NCI-H226 (cell line): ENCODE measurements at places on chromosomes 12 and 14.

GRCh38 chr12:64672925-64673409 is 62.7 kb downstream of the RASSF3 start:
- peak; percentile 57 for DNase-seq

- DNase-seq, result no peak
These were observed 9.0 kb upstream of the LRTM2 start for GRCh38 chr12:1811281-1811947.

DNA sequence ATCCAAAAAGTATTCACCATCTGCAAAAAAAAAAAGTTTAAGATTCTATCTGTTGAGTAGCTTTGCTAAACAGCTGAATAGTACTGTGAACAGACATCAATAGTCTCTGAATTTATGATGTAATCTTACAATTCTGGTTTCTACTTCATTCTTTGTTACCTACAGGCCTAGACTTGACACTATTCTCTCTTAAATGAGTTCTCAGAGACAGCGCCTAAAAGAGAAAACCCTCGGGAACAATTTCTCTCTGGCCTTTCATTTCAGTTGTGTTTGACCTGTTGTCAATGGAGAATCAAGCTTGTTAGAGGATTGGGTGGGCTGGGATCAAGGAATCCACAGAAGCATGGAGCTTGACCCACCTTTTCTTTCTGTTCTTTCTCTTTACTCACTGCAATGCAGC is 5.9 kb upstream of the TWF1 start:
- DNase-seq, result no peak

DNA sequence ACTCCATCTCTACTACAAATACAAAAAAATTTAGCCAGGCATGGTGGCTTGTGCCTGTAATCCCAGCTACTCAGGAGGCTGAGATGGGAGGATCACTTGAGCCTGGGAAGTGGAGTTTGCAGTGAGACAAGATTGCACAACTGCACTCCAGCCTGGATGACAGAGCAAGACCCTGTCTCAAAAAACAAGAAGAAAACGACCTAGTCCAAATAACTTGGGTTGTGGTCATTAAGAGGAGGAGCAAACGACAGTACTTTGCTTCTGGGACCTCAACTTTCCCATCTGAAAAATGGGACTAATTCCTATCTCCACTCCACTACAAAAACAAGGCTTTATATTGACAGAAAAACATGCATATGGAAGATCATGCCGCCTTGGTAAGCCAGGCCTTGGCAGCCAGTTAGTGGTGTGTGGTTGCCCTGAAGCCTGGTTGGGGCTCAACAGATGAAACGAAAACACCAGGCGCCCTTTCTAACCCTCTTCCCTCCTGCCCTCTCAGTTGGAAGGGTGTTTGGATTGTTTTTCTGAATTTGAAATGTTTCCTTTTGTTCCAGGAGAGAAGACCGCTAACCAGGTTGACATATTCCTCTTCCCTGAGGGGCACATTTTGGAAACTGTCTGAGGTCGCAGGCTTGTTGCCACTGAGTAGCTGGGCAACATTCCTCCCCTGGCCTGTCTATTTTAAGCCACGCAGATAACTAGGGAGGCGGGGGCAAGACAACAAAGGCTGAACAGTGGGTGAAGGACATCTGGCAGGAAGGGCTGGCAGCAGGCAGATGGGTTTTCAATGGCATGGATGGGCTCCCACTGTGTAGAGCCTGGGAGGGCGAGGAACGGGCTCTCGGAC is 13.7 kb upstream of the VPS37B start:
- no peak for DNase-seq

GRCh38 chr14:91884664-91885063 is 17.3 kb upstream of the TC2N start:
- no peak for DNase-seq

DNA sequence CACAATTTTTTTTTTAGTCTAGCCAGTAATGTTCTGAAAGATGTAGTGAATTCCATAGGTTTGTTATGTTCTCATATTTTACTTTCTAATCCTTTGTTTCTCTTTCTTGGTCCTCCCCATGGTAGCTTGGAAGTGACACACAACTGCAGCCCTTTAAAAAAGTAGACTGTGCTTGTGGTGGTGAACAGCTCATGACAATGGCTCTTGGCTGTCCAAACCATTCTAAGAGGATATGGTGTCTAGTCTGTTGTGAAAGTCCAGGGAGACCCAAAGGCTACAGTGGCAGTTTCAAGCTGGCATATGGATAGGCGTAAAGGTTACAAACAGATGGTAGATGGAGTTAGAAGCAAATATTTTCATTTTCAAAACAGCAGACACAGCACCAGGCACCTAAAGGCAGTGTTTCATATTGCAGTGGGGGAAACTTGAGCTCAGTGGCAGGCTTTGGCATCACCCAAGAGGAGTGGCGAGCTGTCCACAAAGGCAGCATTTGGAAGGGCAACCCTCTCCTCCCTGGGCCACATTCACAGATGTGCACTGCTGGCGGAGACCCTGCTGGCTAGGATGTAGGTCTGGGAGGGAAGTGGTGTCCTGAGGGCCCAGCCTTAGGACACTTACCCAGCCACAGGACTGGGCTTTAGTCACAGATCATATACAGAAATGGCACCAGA is 102.1 kb downstream of the DYRK2 start:
- no peak for DNase-seq

DNA sequence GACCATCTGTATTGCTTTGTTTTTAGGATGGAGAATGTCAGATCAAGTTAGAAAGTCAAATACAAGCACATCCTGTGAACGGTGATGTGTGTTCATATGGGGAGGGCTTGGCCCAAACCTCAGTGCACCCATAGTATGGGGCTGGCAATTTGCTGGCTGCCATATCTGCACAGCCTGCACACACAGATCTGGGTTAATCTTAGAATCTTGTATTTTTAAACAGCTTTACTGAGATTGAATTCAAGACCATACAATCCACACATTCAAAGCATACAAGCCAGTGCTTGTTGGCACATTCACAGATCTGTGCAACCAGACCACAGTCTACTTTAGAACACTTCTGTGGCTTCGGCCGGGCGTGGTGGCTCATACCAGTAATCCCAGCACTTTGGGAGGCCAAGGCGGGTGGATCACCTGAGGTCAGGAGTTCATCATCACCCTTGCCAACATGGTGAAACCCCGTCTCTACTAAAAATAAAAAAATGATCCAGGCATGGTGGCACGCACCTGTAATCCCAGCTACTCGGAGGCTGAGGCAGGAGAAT is 90.4 kb downstream of the CCDC92 start:
- DNase-seq, result no peak

DNA sequence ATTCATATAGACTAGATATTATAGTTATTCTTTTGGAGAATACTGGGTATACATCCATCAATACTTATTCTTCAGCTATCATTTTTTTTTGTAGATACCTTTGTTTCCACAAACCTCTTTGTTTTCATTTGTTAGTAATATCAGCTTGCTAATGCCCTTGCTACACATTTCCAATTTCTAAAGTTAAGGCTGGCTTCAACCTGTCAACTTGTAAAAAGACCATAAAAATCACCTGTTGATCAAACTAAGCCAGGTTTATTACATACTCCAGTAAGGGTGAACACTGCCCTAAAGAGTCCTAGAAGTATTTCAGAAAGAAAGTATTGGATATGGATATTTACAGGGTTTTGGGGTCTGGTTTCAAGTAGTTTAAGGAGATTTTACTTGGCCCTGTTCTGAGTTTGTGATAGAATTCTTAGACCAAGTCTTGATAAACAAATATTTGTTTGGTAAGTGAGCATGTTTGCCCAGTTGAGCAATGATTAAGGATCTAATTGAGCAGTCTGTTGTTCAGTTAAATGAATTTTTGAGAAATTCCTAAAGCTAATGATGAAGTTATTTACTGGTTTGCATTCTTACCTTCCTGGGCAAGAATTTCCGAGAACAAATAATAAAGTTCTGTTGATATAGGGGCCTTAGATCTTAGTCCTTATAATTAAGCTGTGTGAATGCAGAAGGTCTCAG is 52.8 kb upstream of the LRTM2 start:
- no peak for DNase-seq

DNA sequence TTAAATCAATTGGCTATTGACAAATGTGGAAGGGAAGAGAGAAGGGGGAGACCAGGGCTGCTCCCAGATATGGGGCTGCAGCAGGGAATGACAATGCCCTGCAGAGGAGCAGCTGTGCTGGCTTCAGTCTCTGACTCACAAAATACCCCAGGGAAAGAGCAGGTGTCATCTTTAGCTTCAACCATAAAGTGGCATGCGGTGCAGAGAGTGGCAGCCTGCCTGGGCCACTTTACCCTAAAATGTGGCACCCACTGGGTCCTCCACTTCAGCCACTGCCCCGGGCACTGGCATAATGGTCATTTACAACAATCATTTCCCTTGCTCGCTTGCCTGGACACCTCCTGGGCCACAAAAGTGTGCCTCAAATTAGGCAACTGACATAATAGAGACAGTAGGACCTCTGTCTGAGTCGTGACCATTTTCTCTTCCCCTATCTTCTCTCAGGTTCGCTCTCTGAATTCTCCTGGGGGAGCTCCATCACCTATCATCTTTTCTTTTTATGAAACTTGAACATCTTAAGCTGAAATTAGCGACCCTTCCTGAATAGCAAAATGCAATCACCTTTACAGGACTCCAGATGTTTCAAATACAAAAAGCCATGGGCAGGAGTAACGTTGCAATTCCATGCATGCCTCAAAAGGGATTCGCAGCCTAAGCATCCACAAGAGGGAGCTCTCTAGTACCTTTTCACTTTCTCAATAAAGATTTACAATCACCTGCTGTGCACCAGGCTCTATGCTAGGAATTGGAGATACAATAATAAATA is 179.9 kb upstream of the ATF7IP start:
- DNase-seq, result no peak

GRCh38 chr12:53505555-53506449 is 1.5 kb downstream of the NPFF start:
- no peak for DNase-seq

GRCh38 chr12:28955491-28955890 is 193.6 kb upstream of the FAR2 start:
- DNase-seq, result no peak

GRCh38 chr12:69851976-69852375 is 26.9 kb downstream of the MYRFL start:
- DNase-seq, result peak; percentile 31

DNA sequence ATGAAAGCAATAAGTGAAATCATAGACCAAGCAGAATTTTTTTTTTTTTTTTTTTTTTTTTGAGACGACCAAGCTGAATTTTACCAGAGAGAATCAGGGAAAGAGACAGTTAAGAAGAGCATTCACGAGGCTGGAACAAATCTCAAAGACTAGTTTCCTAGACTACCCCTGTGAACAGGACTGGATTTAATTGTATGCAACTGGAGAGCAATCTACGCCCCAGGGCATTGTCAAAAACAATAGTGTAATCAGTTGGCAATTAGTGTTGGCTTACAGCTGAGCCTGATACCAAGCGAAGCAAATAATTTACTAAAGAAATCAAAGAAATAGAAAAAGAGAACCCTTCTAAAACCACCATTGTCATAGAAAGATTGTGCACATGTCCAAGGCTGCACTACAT is 232.9 kb upstream of the CPNE8 start:
- DNase-seq, result no peak

DNA sequence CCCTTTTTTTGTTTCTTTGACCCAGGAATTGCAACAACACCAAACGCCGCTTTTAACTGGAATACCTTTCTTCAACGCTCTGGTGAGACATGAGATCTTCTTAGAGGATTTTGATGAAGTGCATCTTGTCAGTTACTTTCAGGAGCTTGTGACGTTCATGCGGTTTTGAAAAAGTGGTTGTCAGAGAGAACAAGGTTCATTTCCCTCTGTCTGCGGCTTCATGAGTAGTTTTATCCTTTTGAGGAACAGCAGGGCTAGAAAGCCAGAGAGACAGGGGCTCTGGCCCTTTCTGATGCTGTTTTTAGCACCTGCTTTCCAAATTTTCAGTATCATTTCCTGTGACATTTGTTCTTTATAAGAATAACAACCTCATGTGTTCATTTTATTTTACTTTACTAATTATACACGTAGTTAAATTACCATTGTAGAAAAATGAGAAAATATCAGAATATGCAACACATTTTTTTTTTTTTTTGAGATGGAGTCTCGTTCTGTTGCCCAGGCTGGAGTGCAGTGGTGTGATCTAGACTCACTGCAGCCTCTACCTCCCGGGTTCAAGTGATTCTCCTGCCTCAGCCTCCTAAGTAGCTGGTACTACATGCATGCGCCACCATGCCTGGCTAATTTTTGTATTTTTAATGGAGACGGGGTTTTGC is 61.8 kb downstream of the GLT1D1 start:
- no peak for DNase-seq

DNA sequence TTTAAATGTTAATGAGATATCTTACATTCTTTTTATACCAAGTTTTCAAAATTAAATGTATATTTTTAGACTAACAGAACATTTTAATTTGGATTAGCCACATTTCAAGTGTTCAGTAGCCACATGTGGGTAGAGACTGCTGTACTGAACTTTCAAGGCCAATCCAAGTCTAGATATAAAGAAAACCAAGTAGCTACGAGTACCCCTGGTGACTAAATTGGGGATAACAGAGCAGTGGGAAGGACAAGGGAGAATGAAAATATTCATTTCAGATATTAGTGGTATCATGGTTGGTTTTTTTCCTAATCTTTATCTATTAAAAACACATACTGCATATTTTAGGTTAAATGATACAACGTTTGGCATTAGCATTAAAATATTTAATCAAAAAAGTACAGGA is 69.4 kb upstream of the RHOJ start:
- DNase-seq, result peak; percentile 39

DNA sequence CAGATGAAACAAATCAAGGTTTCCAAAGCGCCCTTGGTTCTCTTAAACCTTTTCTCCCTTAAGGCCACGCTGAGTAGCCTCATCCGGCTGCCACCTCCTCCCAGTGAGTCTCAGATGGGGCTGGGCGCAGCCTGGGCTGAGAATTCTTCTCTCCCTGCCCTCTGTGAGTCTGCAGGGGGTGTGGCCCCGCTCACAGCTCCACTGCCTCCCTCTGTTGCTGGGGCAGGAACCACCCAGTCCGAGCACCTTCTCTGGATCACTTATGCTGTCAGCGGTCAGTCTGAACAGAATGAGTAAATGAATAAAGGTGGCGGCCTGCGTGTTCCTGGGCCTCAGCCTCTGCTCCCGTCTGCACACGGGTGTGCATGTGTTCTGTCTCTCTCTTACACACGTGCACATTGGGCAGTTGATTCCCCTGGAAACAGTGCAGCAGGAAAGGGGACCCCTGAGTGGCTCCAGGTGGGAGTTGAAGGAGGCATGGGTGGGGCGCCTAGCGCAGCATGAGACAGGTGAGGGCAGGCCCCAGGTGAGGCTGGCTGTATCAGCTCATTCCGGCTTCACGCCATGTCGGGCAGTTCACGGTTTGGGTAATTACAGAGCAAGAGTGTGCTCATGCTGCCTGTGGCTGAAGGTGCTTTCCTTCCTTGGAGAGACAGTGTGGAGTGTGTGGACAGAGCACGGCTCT is 4.3 kb downstream of the PAPLN start:
- DNase-seq, result no peak
